ENCODE measurements at places on chromosomes 12 and 14. TPM values are rescaled to one million over a fixed set of nuclear protein-coding genes. Genes with fewer than 3 reads are reported as not detected.
A peak's percentile ranks its signal among the peaks of the same experiment; 100 is the strongest.

DNA sequence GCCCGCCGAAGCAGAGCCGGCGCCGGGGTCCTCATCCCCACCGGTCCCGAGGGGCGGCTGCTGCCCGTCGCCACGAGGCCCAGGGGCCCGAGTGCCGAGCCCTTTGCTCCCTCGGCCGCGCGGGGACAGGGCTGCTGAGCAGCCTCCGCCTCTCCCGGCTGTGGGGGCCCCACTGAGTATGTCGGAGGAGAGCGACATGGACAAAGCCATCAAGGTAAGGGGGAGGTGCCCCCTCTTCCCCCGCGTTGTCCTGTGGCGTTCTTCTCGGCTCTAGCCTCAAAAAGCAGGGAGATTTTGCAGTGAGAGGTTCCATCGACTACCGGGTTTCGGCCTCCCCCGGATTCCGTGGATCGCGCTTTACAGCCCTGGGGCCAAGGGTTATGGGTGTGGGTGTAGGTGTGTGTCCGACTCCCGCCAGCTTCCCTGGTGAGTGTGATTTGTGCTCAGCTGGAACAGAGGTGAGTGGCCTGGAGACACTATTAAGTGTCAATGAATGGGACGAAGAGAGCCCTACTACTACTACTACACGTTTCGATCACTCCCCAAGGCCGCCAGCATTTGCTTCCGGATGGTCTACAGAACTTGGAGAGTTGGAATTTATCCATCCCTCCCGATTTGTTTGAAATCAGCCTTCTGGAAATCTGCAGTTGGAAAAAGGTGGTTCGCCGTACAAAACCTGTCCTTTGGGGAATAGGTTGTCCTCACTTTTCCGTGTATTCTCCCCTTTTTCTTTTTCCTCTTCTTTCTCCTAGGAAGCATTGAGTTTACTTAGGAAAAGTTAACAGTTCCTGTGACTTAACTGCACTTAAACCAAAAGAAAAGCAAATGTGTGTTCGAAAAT, 748 bp downstream of the MAPKAPK5 start:
- peak; percentile 36 for DNase-seq

GRCh38 chr12:106032623-106032925, 106.2 kb downstream of the NUAK1 start:
- DNase-seq = no peak

DNA sequence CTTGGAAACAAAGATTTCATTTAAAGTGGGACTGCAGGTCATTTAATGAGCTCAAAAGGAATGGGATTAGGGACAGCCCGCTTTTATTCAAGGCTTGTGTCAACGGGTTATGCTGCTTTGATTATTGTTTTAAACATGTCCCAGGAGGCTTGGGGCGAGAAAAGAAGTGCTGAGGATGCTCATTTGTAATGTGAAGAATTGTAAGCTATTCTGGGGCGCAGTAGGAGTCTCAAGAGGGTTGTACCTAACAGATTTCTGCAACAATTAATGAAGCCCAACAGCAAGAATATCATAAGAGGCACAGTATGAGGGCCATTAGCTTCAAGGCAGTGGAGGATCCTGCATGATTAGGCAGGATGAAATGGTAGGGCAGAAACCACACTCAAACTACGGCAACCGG, 122.5 kb downstream of the KTN1 start:
- no peak for DNase-seq

DNA sequence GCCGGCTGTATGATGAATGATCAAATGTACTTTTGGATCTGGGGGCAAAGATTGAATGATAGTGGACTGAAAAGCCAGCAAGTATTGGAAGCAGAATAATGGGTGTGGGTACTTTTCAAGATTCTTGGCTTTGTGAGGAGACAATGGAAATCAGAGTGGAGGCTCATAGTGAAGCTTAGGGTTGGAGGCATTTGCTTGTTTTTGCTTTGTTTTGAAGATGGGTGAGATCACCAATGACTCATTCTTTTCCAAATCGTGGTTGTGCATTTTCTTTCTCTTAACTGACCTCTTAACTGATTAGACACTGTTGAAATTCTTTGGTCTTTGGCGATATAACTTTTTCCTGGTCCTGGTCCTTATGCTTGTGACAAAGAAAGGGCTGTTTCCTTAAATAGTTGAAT, 54.4 kb downstream of the PELI2 start:
- DNase-seq = no peak

DNA sequence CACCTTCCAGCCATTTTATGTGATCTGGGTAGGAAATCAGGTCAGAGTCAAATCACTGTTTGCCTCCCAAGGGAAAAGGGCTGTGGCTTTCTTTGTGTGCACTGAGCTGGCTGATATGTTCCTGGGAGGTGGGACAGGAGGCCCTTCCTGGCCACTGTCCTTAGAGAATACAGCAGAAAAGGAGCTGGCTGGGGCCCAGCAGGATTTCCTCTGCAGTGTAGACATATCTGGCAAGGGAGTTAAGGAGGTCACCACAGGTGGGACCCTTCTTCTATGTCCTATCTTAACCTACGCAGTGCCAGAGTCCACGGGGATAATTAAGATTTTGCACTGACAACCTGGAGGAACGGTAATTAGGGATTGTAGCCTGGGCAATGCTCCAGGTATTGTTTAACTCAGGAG, 145.3 kb downstream of the NTF3 start:
- DNase-seq = no peak

GRCh38 chr12:120677765-120678473, 9.0 kb upstream of the MLEC start:
- DNase-seq = no peak

GRCh38 chr14:36057452-36058116, 118.9 kb downstream of the PTCSC3 start:
- no peak for DNase-seq

GRCh38 chr12:81417056-81417455, 339.2 kb downstream of the ACSS3 start:
- no peak for DNase-seq

DNA sequence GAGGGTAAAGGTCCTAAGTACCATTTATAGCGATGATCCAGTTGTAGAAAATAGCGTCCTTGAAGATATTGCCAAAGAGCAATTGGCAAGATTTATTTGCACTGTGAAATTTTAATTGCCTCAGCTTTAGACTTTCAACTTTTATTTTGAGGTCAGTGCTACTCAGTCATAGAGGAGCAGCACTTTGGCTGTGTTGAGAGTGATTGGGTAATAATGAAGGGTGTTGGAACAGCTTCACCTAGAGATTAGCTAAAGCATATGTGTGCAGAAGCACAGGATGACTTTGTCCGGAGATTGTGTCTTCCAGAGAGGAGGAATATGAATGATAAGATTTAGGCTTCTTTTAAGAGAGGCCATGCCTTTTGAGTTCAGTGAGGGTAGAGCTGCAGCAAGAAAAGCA, 164.8 kb downstream of the NPAS3 start:
- no peak for DNase-seq

DNA sequence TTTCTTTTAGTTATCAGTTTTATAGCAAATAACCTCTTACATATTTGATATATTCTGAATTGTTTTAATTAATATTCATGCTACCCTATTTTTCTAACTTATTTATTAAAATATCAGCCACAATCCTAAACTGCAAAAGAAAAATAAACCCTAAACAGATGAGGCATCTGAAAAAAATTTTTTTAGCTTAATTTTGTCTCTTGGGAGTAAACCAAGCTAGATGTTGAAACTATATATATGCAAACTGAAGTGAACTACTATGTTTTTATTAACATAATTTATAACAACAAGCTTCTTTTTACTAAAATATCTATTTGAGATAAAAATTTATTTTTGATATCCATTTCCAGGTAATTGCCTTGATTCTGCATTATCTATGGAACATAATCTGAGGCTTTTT, 87.6 kb downstream of the PTPRQ start:
- DNase-seq = no peak

- no peak for DNase-seq
Observed at GRCh38 chr12:110668480-110669192, 20.3 kb downstream of the HVCN1 start.

GRCh38 chr12:76255692-76256091, 92.5 kb downstream of the BBS10 start:
- no peak for DNase-seq

DNA sequence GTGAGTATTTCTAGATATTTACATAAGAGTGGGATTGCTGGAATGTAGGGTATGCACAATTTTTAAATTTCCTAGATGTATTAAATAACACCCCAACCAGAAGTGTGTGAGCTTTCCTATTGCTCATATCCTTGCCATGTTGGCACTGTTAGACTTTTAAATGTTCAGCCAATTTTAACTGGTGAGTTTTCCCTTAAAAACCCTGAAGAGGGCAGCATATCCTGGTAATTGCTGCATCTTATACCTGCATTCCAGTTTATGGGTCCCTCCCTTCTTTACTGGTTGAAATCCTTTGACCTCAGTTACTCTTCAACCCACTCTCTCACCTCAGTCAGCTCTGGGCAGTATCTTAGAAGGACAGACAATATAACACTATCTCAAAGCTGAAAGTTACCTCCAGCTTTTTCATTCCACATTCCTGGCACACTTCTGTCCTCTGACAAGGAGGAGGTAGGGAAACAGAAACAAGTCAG, 270.6 kb downstream of the PAWR start:
- peak; percentile 91 for DNase-seq

DNA sequence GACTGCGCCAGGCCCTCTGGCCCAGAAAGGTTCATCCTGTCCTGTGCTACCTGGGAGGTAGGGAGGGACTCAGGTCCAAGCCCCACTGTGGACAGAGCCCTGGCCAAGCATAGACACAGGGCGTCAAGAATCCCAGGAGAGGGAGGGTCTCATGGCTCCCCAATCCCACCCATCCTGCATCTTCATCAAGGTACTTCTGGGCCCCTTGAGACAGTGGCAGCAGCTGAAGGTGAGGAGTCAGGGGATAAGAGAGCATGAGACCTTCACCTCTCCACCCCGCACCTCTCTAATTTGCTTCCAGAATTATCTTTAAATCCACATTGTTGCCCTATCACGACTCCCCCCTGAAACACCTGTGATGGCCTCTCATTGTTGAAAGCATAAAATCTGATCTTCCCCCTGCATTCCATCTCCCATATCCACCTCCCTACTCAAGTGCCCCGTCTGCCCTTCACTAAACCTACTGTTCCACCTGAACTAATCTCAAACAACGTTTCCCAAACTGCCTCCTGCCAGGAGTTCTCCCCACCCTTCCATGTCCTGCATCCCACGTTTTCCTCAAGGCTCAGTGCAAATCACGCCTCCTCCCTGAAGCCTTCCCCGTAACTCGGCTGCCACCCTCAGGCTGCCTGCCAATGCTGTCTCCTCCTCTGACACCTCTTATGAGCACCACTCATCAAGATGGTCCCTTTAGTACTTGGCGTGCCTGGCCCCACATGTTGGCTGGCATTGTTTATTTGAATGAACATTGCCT, 27.1 kb downstream of the KRT18 start:
- DNase-seq = no peak

- no peak for DNase-seq
Observed at GRCh38 chr12:4052691-4053090, 179.5 kb upstream of the PARP11 start.

DNA sequence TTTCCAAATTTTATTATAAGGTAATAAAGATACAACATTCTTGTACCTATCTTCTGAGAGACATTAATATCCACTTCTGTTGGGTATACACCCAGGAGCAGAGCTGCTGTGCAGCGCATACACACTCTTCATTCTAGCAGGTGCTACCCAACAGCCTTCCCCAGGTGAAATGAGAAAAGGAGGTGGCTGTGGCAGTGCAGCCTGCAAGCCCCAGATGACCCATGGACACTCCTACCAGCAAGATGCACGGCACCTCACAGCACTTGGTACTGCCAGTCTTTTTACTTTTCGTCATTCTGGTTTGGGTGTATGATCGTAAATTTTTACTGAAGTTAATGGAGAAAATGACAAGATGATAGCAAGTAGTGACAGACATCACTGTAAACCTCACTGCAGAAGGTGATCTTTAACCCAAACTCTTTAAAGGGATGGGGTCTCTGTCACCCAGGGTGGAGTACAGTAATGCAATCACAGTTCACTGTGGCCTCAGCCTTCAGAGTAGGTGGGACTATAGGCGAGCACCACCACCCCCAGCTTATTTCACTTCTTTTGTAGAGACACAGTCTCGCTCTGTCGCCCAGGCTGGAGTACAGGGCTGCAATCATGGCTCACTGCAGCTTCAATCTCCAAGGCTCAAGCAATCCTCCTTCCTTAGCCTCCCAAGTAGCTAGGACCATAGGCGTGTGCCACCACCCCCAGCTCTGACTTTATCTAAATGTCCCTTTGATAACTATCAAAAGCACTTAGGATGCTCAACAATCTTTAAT, 26.5 kb downstream of the VPS37B start:
- no peak for DNase-seq

- DNase-seq = no peak
Observed at GRCh38 chr12:18323159-18323558, 61.8 kb downstream of the PIK3C2G start.

GRCh38 chr14:68359837-68360552, 432.9 kb downstream of the ZFP36L1 start:
- no peak for DNase-seq

GRCh38 chr14:52563120-52563519, 10.5 kb downstream of the GPR137C start:
- DNase-seq = no peak

DNA sequence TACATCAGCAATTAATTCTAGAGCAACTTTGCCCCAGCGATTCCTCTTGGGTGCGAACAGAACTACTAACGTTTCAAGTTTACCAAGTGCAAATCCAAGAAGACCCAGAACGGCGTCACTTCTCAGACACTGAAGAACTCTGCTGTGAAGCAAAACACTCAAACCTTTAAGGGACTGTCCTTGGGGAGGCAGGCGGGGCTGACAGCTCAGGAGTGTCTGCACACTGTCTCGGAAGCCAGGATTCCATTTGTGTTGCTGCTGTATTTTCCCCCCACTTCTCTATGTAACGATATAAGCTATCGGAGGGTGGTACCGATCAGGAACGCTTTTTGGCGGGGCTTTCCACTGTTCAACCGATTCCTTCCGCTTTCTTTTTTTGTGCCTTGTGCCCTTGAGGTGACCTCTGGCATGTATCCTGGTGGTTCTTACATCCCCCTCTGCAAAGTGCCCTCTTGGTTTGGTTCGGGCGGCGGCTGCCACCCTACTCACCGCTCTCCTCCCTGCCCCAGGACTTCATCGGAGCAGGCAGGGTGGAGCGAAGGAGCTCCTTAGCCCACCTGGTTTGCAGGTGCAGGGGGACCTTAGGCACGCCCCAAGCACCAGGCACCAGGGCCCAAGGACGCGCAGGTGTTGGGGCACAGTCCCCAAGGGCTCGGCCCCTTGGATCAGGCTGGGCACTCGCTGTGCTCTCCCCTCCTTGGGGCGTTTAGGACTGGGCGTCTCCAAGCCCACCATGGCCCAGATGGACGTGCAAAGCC, 19.2 kb upstream of the MLXIP start:
- no peak for DNase-seq

Gene TAS2R9
- not detected for polyA plus RNA-seq

Gene GRIP1
- 0.49 TPM for polyA plus RNA-seq

Gene NOVA1
- polyA plus RNA-seq = 10.5 TPM

Gene SLC6A12
- polyA plus RNA-seq = 1.2 TPM

Gene CCDC177
- polyA plus RNA-seq = not detected

Gene RASAL1
- polyA plus RNA-seq = not detected

Gene SMIM41
- polyA plus RNA-seq = not detected

Gene KRT71
- not detected for polyA plus RNA-seq

Gene ADSS1
- polyA plus RNA-seq = 54.7 TPM

Gene PTPRR
- 3.9 TPM for polyA plus RNA-seq
